Caki2 (cell line): ENCODE measurements at places on chromosomes 4 and X. TPM values are rescaled to one million over a fixed set of nuclear protein-coding genes. Genes with fewer than 3 reads are reported as not detected.

- no peak for DNase-seq
These were observed 119.4 kb downstream of the AKAP4 start for GRCh38 chrX:50081282-50081889.

MAGEA8 gene
- not detected in 2 replicates for total RNA-seq

F8A3 gene
- total RNA-seq = 0.74 and 5.3 TPM in 2 replicates

PPP4R3C gene
- total RNA-seq = not detected in 2 replicates

GRCh38 chr4:143352720-143353119 lies 16.0 kb downstream of the GAB1 start:
- DNase-seq = no peak

- DNase-seq = no peak
These were observed 345.9 kb downstream of the SLC7A11 start for GRCh38 chr4:137896221-137896737.

ABLIM2 gene
- 2.1 TPM in 1 of 2 replicates, not detected in the other for total RNA-seq

NAA11 gene
- total RNA-seq = not detected in 2 replicates

DNA sequence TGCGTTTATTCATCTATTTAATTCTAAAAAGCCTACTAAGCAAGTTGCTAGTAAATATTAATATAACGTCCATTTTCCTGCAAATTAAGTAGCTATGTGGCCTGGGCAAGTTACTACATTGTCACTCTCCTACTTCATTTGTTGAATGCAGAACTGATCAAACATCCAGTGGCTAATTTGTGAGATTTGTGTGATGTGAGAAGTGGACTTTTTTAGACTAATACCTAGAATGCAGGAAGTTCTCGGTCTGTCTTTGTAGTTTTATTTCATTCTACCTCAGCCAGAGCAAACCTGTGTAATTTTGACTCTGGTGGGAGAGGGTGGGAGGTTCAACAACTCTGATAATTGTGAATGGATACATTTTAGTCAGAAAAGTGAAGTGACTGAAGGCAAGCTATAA lies 840 bp downstream of the GUF1 start:
- no peak for DNase-seq

GRCh38 chr4:37188100-37188499 lies 56.4 kb upstream of the NWD2 start:
- DNase-seq = no peak

LPAR4 gene
- not detected in 2 replicates for total RNA-seq

DNA sequence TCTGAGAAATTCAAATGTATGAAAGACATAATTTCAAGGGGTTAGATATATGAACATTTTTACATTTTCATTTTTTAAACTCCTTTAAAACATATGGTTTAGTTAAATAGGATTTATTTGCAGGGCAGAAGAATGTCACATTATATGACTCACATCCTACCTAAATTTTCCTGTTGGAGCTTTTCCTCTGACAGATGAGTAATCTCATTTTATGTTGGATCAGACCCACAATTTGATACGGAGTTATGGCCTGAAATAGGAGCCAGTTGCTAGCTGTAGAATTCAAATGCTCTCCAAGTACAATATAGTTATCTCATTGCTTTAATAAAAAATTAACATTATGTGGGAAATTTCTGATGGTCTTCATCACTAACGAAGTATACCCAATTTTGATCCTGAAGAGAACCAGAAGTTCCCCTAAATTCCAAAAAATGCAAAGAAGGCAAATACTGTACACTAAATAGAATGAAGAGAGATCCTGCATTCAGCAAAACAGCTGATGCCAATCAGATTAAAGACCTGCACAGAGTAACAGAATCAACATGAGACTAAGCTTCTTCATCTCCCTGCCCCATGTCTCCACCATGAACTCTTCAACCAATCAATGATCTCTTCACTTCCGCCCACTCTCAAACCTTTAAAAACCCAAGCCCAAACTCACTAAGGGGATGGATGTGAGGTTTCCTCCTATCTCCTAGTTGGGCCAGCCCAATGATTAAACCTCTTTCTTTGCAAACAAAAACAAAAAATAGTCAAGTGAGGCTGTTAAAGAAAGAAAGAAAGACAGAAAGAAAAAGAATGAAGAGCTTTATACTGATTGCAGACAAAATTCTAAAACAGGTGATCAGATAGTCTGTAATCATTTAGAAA lies 10.9 kb upstream of the EXOSC9 start:
- no peak for DNase-seq

- DNase-seq = no peak
These were observed 239.7 kb downstream of the QDPR start for GRCh38 chr4:17272154-17272553.

PABPC4L gene
- total RNA-seq = 1.4 and 3.8 TPM in 2 replicates

DNA sequence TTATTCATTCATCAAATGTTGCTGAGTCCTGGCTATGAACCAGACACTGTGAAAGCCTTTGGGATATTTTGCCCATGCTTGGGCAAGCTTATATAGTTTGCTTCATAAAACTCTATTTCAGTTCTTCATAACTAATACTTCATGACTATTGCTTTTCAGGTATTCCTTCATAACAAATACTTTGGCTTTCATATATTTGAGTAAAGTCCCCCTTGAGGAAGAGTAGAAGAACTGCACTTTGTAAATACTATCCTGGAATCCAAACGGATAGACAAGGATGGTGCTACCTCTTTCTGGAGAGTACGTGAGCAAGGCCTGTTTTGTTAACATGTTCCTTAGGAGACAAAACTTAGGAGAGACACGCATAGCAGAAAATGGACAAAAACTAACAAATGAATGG lies 1.7 kb upstream of the AFP start:
- DNase-seq = no peak

BANK1 gene
- total RNA-seq = 0.90 and 1.1 TPM in 2 replicates

GRCh38 chr4:25879991-25880651 lies 17.3 kb upstream of the SEL1L3 start:
- DNase-seq = no peak

- no peak for DNase-seq
These were observed 55.6 kb downstream of the HAUS3 start for GRCh38 chr4:2186133-2186864.

GRCh38 chr4:170773709-170774273 lies 684.0 kb upstream of the AADAT start:
- no peak for DNase-seq

DNA sequence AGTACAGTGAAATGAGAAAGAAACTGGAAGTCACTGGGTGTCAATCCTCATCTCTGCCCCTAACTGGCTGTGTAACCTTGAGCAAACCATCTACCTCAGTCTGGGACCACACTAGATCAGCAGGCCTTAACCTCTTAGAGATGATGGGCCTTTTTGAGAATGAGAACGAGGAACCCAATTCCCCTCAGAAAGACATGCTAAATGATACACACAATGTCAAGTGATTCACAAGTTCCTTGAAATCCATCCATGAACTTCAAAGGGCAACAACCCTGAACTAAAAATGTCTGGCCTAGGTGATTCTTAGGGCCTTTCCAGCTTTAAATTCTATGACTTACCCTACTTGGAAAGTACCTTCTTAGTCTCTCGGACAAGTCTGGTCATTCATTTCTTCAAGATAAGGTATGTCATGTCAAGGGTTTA lies 47.4 kb downstream of the ACSL4 start:
- no peak for DNase-seq

DNA sequence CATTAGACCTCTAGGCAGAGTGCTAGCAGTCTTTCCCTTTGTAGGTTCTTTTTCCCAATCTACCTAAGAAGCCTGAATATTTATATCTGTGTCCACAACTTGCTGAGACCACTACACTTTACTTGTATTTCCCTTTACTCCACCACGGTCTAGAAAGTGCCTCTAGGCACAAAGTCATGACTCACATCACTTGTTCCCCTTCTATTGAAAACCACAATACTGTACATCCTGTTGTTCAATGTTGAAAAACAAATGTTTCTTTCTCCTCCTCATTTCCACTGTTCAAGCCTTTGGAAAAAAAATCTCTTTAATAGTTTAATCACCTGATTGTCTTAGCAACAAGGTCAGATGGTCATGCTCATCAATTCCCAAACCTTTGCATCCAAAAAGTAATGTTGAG lies 326.7 kb downstream of the GUCY2F start:
- no peak for DNase-seq

DNA sequence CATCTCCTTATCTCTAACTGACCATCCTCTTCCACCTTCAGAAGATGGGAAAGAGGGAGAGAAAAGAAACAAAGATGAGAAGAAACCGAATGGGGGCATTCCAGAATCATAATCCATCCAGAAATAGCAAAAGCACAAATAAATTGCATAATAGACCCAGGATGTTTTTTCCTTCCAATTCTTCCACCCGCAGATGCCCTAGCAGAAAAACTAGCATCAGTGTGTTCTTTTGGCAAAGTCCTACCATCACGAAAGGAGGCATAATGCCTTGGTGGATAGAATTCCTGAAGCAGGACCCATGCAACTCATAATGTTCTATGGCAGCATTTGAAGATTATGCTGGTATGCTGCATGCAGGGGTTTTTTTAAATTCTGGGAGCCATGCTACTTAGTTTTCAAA lies 279.2 kb downstream of the PPP3CA start:
- DNase-seq = no peak

SLC49A3 gene
- total RNA-seq = not detected in 2 replicates

GRCh38 chr4:22072726-22073125 lies 124.2 kb upstream of the KCNIP4 start:
- no peak for DNase-seq
